ENCODE measurements at places on chromosomes 13 and 19.
A peak's percentile ranks its signal among the peaks of the same experiment; 100 is the strongest.

- DNase-seq, result no peak
These were observed 114.5 kb downstream of the KLF5 start for GRCh38 chr13:73173279-73173811.

GRCh38 chr19:29547981-29548380, 22.2 kb downstream of the VSTM2B start:
- DNase-seq, result no peak

GRCh38 chr13:110652764-110653163, 37.4 kb downstream of the NAXD start:
- DNase-seq, result no peak

DNA sequence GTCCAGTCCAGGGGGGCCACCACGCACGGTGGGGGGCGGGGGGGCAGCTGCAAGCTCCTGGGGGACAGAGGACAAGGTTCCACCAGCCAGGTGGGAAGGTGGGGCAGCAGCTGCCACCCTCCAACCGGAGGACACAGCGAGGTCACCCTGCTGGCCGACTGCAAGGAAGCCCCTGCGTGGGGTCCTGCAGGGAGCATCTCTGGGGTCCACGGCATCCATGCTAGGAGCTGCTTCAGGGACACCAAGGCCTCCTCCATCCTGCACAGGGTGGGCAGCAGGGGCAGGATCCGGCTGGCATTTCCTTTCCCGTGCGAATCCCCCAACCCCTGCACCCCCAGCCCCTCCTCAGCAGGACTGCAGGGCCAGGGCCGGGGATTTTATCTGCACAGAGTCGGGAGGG, 8.3 kb upstream of the KLF16 start:
- DNase-seq, result no peak

DNA sequence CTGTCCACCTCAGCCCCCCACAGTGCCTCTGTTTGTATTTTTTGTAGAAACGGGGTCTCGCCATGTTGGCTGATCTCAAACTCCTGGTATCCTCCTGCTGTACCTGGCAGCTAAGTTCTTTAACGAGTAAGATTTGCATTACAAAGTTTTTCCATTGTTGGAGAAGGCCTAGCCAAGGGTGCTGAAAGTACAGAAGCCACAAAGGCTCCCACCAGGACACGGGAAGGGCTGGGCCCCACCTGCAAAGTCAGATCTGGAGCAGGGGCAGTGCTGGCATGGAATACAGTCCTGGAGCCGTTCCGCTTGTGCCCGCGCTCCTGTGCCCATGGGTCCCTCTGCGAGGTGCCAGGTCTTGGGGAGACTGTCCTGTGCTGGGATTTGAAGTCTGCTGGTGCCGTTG, 12.1 kb downstream of the FZR1 start:
- DNase-seq, result no peak

GRCh38 chr13:44236801-44237207, 136.8 kb upstream of the SERP2 start:
- DNase-seq, result no peak

DNA sequence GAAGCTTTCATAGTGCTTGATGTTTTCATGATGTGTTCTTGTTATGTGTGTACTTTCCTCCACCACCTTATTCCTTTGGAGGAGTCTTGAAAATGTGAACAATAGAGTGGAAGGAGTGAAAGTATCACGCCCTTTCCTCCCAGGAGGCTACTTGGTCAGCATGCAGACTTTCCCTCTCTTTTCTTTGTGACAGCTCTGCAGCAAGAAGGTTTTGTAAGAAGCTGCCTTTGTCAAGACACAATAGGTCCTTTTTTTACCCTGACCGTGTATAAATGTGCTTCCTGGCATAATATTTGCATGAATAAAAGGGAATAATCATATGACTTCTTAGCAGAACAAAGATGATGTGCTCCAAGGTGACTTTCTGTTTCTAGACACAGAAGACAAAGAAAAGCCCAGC, 882.6 kb upstream of the SLITRK5 start:
- DNase-seq, result no peak

GRCh38 chr13:107025991-107026390, 458.1 kb upstream of the ARGLU1 start:
- no peak for DNase-seq

DNA sequence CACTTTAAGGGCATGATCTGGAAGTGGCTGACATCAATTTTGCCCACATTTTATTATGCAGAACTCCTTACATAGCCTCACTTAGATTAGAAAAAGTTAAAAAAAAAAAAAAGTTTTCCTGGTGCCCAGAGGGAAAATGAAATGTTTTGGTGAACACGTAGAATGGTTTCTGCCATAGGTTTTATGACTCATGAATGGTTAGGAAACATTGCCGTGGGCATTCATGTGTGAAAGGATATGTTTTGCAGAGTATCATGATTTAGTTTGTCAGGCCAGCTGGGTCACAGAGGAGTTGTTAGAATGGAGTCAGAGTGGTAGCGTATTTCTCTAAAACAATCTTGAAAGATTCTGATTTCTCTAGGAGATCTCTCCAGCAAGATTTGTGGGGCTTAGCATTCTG, 133.8 kb downstream of the MRPL57 start:
- no peak for DNase-seq

- DNase-seq, result no peak
These were observed at the start of gene APOC4 for GRCh38 chr19:44942067-44942571. Gene APOC4 (plus strand): TSS chr19:44942237. CDS start chr19:44942278, 41 bp downstream.

DNA sequence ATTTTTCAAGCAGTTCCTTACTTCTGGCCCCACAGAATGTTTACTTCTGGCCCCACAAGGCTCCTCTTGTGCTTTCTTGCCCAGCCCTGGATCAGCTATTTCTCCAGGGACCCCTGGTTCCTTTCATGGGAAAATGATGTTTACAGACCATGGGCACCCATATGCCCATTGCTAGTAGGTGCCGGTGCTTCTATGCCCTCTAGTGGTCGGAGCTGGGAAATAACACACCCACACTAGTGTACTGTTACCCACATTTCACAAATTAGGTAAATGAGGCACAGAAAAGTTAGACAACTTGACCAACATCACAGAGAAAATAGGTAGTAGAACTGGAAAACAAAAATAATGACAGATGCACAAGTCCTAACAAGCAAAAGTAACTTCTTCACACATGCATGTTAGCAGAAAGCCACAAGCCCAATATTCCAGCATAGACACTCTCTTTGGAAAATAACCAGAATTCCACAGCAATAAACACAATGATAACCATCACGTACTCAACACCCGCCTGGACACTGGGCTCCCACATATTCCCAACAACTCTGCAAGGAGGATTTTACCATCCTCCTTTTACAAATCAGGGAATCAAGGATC, 1.3 kb upstream of the CEACAM6 start:
- peak; percentile 30 for DNase-seq

DNA sequence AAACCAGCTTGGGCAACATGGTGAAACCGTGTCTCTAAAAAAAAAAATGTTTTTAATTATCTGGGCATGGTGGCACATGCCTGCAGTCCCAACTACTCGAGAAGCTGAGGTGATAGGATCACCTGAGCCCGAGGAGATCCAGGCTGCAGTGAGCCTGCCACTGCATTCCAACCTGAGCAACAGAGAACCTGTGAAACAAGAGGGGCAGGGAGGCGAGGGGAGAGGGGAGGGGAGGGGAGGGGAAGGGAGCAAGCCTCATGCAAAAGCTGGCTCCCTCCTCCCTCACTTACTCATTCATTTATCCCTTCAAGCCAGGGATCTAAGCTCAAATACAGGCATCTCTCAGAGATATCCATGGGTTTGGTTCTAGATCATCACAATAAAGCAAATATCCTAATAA, 8.9 kb downstream of the ATP7B start:
- DNase-seq, result no peak

- no peak for DNase-seq
These were observed 44.1 kb upstream of the RFXAP start for GRCh38 chr13:36774931-36775330.

GRCh38 chr13:24741016-24741662, 22.8 kb upstream of the RNF17 start:
- DNase-seq, result no peak

GRCh38 chr13:105565136-105565727, 970.2 kb downstream of the EFNB2 start:
- DNase-seq, result no peak

- no peak for DNase-seq
These were observed 6.5 kb downstream of the HIF3A start for GRCh38 chr19:46303322-46303690.

Measured in effector memory CD4-positive, alpha-beta T cell (primary cell).